NB4 (cell line): ENCODE measurements at places on chromosomes 5 and 9.

- no peak for DNase-seq
Measured at GRCh38 chr5:53110156-53110555, 599 bp upstream of the MOCS2 start.

DNA sequence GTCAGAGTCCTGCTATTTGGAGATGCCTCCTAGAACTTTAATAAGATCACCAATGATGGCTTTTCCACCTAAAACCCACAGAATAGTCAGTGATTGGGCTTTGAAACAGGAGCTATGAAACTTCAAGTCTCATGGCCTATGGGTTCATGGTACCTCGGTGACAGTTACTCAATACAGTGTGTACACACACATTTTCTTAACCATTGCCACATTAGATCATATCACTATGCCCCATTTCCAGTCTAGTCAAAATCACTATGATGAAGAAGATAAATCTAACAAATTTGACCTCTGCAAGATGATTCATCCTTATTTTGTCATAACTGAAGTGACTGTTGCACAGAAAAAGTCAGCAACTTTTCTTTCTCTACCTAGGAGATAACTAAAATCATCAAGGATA lies 86.8 kb upstream of the OR13F1 start:
- no peak for DNase-seq

DNA sequence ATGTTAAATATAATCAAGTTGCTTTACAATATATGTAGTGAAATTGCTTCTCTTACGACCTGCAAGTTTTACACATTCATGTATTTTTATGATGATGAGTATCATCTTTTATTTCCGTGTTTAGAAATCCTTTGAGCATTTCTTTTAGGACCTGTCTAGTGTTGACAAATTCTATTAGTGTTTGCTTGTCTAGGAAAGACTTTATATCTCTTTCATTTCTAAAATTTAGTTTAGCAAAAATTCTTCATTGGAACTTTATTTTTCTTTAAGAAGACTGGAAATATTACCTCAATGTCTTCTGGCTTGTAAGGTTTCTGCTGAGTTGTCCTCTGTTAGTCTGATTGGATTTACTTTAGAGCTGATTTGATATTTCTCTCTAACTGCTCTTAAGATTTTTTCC lies 920.9 kb upstream of the CTNND2 start:
- no peak for DNase-seq

GRCh38 chr9:78072586-78073199 lies 41.1 kb upstream of the GNAQ start:
- DNase-seq, result no peak

DNA sequence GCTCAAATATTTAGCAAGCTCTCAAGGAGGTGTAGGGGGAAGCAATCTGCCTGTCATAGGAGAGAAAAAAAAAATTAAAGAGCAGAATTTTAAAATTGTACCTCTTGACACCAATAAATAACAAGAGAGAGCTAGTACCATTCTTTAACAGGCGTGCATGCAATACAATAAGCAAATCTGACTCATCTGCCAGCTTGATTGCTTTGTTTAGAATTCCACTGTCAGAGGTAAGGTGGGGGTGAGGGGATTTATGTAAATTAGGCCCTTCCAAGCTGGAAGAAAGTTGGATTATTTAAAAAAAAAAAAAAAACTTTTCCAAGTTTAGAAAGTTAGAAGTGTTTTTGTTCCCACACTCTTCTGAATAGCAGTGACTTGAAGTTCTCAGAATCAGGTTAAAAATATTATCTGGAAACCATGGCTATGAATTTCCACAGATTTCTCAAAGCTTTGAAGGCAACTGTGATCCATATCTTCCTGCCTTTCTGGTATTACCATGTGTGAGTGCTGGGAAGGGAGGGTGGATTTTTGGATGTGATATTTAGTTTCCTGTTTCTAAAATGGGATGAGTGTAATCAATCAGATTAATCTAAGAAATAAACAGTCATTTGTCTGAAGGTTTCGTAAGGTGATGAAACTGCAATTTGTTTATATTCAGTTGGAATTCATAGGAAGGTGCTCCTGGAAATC lies 477.5 kb downstream of the TLE4 start:
- DNase-seq, result no peak

DNA sequence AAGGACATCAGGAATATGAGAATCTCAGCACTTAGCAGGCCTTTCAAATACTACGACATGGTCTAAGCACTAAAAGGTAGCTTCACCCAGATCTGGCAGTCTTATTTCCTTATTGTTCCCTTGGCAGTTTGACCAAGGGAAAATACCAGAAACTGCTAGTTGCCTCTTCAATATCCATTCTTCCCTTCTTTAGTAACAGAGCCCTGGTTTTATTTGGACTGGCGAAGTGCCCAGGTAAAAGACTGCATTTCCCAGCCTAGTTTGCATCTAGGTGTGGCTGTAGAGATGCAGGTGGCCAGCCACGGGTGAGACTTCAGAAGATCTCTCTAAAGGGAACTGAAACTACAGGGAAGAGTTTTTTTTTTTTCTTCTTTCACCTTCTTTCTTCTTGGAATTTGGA lies 21.6 kb downstream of the DMRT2 start:
- no peak for DNase-seq

GRCh38 chr5:175849153-175849552 lies 22.2 kb upstream of the CPLX2 start:
- DNase-seq, result no peak

GRCh38 chr5:40499007-40499406 lies 180.7 kb upstream of the PTGER4 start:
- DNase-seq, result no peak

DNA sequence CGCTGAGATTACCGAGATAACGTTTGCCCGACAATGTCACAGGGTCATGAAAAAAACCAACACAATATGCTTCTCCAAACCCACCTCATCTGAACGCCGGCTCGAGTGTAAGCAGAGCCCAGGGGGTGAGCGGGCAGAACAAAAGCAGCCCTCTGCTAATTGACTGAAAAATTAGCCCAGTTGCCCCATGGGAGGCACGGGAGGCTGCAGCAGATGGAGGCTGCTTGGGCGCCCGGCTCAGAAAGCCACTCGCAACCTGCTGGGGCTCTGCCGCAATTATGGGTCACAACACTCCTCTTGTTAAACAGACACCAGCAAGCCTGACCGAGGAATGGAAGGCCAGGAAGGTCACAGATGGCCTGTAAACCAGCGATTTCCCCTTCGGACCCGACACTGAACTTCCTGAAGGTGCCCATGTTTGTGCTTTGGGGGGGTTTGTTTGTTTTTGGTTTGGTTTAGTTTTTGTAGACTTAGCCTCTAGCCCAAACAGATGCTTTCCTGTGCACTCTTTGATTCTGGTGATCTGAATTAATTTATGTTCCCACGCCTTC lies 104.6 kb upstream of the IRX1 start:
- no peak for DNase-seq

GRCh38 chr5:127316011-127316410 lies 25.4 kb downstream of the MEGF10 start:
- DNase-seq, result no peak

DNA sequence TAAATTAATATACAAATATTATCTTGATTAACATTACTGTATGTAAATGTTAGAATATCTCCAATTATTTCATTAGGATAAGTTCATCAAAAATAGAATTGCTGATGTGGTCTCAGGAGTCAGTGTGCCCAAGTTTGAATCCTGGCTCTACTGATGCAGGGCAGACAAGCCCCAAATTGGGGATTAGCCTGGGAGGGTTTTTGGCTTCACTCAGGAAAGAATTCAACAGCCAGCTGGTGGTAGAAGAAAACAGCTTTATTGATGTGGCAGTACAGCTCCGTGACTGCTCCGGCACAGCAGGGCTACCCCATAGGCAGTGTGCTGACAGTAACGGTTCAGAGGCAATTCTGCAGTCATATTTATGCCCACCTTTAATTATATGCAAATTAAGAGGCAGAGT lies 32.5 kb downstream of the COL27A1 start:
- no peak for DNase-seq
